Gastroesophageal sphincter (tissue), 4 donors: ENCODE measurements at places on chromosomes 6 and 20. TPM values are rescaled to one million over a fixed set of nuclear protein-coding genes. Genes with fewer than 3 reads are reported as not detected.

GRCh38 chr20:53074811-53075314 is 102.7 kb downstream of the TSHZ2 start:
- H3K27ac ChIP-seq: no peak overlapping the region
- ATAC-seq: no peak
- no peaks in the 10 kb centered on the region for H3K27me3 ChIP-seq
- no peak overlapping the region for H3K4me3 ChIP-seq
- H3K4me1 ChIP-seq: no peaks in the 10 kb centered on the region

DNA sequence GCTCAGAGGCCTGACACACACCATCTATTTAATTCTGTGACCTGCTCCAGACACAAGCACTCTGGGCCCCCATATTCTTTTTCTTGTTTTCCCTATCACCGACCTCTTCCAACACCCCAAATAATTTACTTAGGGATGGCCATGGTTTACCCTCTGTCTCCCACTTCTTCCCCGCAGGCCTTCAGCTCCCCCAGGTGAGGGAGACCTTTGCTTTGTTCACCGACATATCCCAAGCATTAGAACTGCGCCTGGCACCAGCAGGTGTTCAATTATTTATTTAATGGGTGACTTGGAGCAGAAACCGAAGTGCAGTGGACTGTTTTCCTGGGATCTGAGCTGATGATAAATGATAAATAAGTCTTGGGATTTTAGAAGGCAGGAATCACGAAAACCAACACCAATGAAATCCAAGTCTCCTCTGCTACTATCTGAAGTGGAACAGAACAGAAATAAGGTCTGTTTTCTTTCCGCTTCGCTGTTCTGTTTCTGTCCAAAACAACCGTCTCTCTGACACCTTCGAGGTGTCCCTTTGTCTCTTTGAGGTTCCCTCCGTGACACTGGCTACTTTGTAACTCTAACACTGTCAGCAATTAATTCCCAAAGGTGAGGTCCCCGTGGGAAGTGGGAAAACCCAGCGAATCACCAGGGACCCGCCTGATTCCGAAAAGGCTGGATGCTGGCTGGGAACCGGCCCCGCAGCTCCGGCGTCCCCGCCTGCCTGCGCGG is 1.1 kb upstream of the RIN2 start:
- no peak for ATAC-seq
- no peaks in the 10 kb centered on the region for H3K27me3 ChIP-seq
- peaks cover 2% of the 10 kb centered on the region for H3K4me1 ChIP-seq
- H3K4me3 ChIP-seq: peak overlapping the region; percentile 89
- no peaks in the 10 kb centered on the region for H3K36me3 ChIP-seq
- peak overlapping the region; percentile 66 for H3K27ac ChIP-seq

RFX6 gene
- total RNA-seq: not detected

GRCh38 chr20:208942-209566 is 18.0 kb upstream of the DEFB129 start:
- H3K4me1 ChIP-seq: no peaks in the 10 kb centered on the region
- no peak overlapping the region for H3K27ac ChIP-seq
- ATAC-seq: peak; percentile 43
- no peaks in the 10 kb centered on the region for H3K36me3 ChIP-seq
- H3K27me3 ChIP-seq: no peaks in the 10 kb centered on the region

DNA sequence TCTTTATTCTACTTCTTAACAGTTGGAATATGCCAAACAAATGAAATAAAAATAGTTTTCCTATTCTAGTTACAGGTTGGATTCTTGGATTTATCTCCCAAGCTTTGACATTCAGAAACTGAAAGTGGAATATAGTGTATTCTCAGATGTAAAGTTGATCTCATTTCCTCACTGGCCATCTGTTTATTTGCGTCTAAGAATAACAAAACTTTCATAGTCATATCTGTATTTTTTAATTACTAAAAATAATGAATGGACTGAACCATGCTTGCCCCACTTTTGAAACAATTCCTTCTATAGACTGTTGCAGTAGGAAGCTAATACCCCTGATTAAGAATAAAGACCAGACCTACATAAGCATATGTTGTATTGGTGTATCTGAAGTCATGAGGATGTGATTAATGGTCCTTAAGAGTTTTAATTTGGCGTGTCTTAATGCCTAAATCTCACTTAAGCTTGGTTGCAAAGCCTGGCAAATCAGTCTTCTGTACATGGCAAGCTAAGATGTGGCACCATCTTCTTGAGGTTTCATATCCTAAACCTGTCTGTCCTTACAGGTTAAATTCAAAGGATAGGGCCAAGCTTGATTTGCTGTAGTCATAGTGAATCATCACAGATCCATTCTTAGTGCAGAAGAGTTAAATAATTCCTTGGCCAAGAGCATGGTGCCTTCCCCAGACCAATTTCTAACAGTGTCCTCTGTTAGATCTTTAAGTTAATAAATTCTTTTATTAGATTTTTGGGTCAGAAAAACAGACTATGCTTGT is 58.9 kb downstream of the FOXO3 start:
- no peak for ATAC-seq
- no peaks in the 10 kb centered on the region for H3K27me3 ChIP-seq
- H3K27ac ChIP-seq: no peak overlapping the region
- H3K4me3 ChIP-seq: no peak overlapping the region
- peaks cover 20% of the 10 kb centered on the region for H3K4me1 ChIP-seq

GRCh38 chr20:48745330-48745729 is 82.5 kb downstream of the PREX1 start:
- H3K27me3 ChIP-seq: peaks cover 5% of the 10 kb centered on the region
- H3K36me3 ChIP-seq: no peaks in the 10 kb centered on the region
- no peak for ATAC-seq
- H3K4me3 ChIP-seq: no peak overlapping the region
- no peaks in the 10 kb centered on the region for H3K4me1 ChIP-seq

EEF1A2 gene
- 3.7 TPM for total RNA-seq

TUBB2B gene
- 42.8 TPM for total RNA-seq

RANBP9 gene
- total RNA-seq: 39.1 TPM

DNA sequence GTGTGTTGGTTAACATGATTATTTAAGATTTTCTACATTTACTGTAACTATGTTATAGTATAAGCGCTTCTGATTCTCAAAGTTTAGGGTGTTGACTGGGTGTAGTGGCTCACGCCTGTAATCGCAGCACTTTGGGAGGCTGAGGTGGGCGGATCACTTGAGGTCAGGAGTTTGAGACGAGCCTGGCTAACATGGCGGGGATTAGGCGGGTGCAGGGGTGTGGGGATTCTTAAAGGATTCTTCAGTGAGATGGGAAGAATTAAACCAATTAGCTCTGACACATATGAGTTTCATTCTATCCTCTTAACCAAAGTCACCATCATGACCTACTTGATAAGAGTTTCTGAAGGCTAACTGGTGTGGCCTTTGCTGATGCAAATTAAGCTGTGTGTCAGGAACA is 39.2 kb downstream of the GSTA4 start:
- no peaks in the 10 kb centered on the region for H3K36me3 ChIP-seq
- no peaks in the 10 kb centered on the region for H3K27me3 ChIP-seq
- no peaks in the 10 kb centered on the region for H3K4me1 ChIP-seq
- H3K4me3 ChIP-seq: no peak overlapping the region
- H3K27ac ChIP-seq: no peak overlapping the region
- no peak for ATAC-seq

- no peaks in the 10 kb centered on the region for H3K4me1 ChIP-seq
- no peak overlapping the region for H3K27ac ChIP-seq
- no peak for ATAC-seq
- H3K27me3 ChIP-seq: peaks cover 44% of the 10 kb centered on the region
- H3K36me3 ChIP-seq: no peaks in the 10 kb centered on the region
- no peak overlapping the region for H3K4me3 ChIP-seq
These were observed 20.8 kb downstream of the HLA-DRA start for GRCh38 chr6:32460528-32460927.

ERGIC3 gene
- 146 TPM for total RNA-seq

GRCh38 chr6:86192123-86192522 is 549.4 kb upstream of the SYNCRIP start:
- H3K4me3 ChIP-seq: no peak overlapping the region
- H3K27me3 ChIP-seq: no peaks in the 10 kb centered on the region
- ATAC-seq: no peak
- H3K27ac ChIP-seq: no peak overlapping the region
- H3K36me3 ChIP-seq: no peaks in the 10 kb centered on the region
- no peaks in the 10 kb centered on the region for H3K4me1 ChIP-seq

DNA sequence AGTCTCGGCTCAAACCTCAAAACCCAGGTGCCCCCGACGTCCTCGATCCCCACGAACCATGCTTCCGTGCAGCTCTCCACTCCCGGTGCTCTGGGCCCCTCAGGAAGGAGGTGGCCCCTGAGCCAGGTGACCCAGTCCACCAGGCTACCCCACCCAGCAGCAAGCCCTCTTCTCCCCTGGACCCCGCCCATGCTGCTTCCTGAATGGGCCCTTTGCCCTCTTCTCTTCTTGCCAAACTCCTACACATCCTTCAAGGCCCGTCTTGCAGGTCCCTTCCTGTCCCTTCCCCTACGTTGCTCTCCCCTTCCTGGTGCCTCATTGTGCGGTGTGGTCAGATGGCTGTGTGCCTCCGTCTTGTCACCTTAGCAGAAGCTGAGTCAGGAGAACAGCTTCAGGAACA is 3.4 kb upstream of the GATA5 start:
- peaks cover 100% of the 10 kb centered on the region for H3K27me3 ChIP-seq
- no peaks in the 10 kb centered on the region for H3K36me3 ChIP-seq
- H3K4me1 ChIP-seq: peaks cover 12% of the 10 kb centered on the region

- no peak overlapping the region for H3K4me3 ChIP-seq
- H3K36me3 ChIP-seq: no peaks in the 10 kb centered on the region
- peaks cover 5% of the 10 kb centered on the region for H3K4me1 ChIP-seq
- no peak for ATAC-seq
These were observed 122.3 kb upstream of the TMEM181 start for GRCh38 chr6:158437571-158437970.

- peaks cover 13% of the 10 kb centered on the region for H3K4me1 ChIP-seq
- no peak overlapping the region for H3K4me3 ChIP-seq
- no peak for ATAC-seq
- no peaks in the 10 kb centered on the region for H3K36me3 ChIP-seq
- H3K27me3 ChIP-seq: peaks cover 96% of the 10 kb centered on the region
- no peak overlapping the region for H3K27ac ChIP-seq
These were observed 4.6 kb downstream of the NPBWR2 start for GRCh38 chr20:64102647-64103354.

- no peak for ATAC-seq
- no peaks in the 10 kb centered on the region for H3K4me1 ChIP-seq
- no peaks in the 10 kb centered on the region for H3K27me3 ChIP-seq
These were observed 345.9 kb downstream of the ARHGAP18 start for GRCh38 chr6:129364037-129364436.

GRCh38 chr6:113102761-113103160 is 754.4 kb upstream of the MARCKS start:
- H3K27me3 ChIP-seq: no peaks in the 10 kb centered on the region
- H3K36me3 ChIP-seq: no peaks in the 10 kb centered on the region
- ATAC-seq: no peak
- H3K4me3 ChIP-seq: no peak overlapping the region

GRCh38 chr20:44572551-44573500 is 9.6 kb upstream of the PKIG start:
- H3K4me3 ChIP-seq: no peak overlapping the region
- peaks cover 66% of the 10 kb centered on the region for H3K4me1 ChIP-seq
- H3K36me3 ChIP-seq: no peaks in the 10 kb centered on the region
- peak overlapping the region; percentile 86 for H3K27ac ChIP-seq

CDKN1A gene
- total RNA-seq: 49.7 TPM

OOEP gene
- total RNA-seq: not detected

CRYBG1 gene
- total RNA-seq: 4.8 TPM

DNA sequence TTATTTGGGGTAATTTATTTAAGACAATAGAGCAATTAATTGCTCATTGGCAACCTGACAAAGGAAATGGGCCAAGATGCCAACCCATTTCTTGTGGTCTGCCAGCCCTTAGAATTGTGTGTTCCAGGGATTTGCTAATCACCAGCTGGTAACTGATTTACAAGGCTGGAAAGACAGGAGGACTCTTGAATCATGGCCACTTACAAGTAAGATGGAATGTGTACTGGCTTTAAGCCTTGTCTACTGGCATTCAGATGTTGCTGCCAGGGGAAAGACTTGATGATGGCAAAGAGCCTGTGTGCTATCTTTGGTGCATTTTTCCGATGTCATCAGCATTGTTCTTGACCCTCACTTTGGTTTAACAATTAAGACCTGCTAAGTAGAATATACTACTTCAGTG is 91.0 kb downstream of the BCKDHB start:
- no peak for ATAC-seq
- no peaks in the 10 kb centered on the region for H3K27me3 ChIP-seq
- no peak overlapping the region for H3K27ac ChIP-seq
- H3K4me3 ChIP-seq: no peak overlapping the region
- H3K4me1 ChIP-seq: peaks cover 13% of the 10 kb centered on the region
- no peaks in the 10 kb centered on the region for H3K36me3 ChIP-seq

DNA sequence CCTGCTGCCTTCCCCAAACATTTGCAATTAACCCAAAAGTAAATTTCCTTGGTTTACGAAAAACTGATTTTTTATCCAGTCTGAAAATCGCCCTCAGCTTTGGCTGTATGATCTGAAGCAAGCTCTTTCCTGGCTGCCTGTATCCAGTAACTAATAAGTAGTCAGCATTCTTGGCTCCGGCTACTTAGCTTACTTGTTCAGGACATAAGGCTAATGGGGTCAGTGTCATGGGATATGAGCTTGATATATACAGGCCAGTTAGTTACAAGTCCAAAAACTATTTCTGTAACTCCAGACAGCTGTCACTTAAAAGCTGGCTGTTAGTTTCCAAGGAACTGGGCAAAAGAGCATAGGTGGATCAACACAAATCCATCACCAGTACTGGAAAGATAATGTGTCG is 56.2 kb downstream of the KHDC1L start:
- H3K27me3 ChIP-seq: no peaks in the 10 kb centered on the region
- H3K4me1 ChIP-seq: no peaks in the 10 kb centered on the region
- H3K36me3 ChIP-seq: no peaks in the 10 kb centered on the region
- H3K4me3 ChIP-seq: no peak overlapping the region
- no peak for ATAC-seq

GRCh38 chr6:168067081-168067759 is 11.8 kb downstream of the FRMD1 start:
- H3K4me1 ChIP-seq: no peaks in the 10 kb centered on the region
- H3K4me3 ChIP-seq: no peak overlapping the region
- H3K36me3 ChIP-seq: no peaks in the 10 kb centered on the region
- ATAC-seq: no peak

- H3K4me3 ChIP-seq: peak overlapping the region; percentile 87
- H3K27ac ChIP-seq: peak overlapping the region; percentile 89
- peaks cover 16% of the 10 kb centered on the region for H3K4me1 ChIP-seq
- no peaks in the 10 kb centered on the region for H3K36me3 ChIP-seq
- no peaks in the 10 kb centered on the region for H3K27me3 ChIP-seq
These were observed 819 bp upstream of the MTRF1L start for GRCh38 chr6:153003366-153003690.

- H3K4me3 ChIP-seq: no peak overlapping the region
- H3K27ac ChIP-seq: peak overlapping the region; percentile 5
- no peak for ATAC-seq
- H3K4me1 ChIP-seq: peaks cover 4% of the 10 kb centered on the region
These were observed 169.6 kb downstream of the PLCB1 start for GRCh38 chr20:8301655-8302054.

GRCh38 chr6:153563001-153563400 is 431.9 kb upstream of the RGS17 start:
- H3K4me1 ChIP-seq: no peaks in the 10 kb centered on the region
- H3K4me3 ChIP-seq: no peak overlapping the region
- H3K36me3 ChIP-seq: no peaks in the 10 kb centered on the region

- no peak overlapping the region for H3K27ac ChIP-seq
- H3K36me3 ChIP-seq: no peaks in the 10 kb centered on the region
- H3K4me1 ChIP-seq: no peaks in the 10 kb centered on the region
- no peak for ATAC-seq
These were observed 29.1 kb downstream of the CPNE5 start for GRCh38 chr6:36809941-36810803.
